ENCODE measurements at places on chromosomes 6 and 20.

GRCh38 chr6:43089874-43090558, 13.9 kb downstream of the PTK7 start:
- DNase-seq, result no peak

DNA sequence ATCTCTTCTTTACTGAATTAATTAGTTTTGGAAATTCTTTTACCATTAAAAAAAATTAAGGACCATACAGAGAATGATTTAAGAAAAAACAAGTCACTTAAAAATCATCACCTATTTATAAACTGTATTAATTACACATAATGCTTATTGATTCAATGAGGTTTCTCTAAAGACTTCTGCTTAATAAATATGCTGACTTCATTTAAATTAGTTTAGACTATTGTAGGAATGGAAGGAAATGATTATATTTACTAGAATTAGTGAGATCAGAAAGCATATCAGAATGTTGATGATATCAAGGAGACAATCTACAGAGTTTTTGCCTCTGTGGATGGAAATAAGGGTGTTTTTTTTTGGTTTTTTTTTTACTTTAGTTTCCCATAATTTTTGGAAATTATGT, 34.6 kb upstream of the SMIM28 start:
- no peak for DNase-seq

DNA sequence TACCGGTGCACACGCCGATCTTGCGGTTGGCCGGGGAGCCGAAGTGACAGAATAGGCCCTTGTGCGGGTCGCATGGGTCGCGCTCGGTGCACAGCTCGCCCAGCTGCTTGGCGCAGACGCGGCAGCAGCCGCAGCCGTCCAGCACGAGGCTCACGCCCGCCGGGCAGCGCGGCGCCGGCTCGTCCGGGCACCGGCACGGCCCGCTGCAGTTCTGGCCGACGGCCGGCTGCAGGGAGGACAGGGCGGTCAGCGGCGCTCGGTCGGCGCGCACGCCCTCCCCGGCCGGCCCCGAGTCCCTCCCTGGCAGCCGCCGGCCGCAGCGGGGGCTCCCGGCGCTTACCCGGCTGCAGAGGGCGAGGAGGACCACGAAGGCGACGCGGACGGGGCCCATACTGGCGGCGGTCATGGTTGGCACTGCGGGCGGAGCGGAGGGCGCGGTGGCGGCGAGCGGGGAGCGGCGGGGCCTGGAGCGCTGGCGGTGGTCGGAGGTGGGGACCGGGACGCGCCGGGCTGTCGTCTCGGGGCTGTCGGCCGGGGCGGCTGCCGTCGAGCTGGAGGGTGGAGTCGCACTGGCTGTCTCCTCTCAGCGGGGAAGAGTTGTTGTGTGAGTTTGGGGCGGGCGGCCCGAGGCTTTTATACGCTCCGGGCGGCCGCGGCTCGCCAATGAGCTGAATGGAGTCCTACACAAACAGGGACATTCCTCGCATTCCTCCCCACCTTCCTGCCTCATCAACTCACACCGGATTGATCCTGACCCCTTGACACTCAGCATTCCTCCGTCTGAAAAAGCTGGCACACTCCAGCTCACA, at the start of gene CCN2:
Gene CCN2 (minus strand): TSS at position 606 of the 809 bp plus-strand sequence. CDS start 200 bp downstream, at position 406.
- no peak for DNase-seq

DNA sequence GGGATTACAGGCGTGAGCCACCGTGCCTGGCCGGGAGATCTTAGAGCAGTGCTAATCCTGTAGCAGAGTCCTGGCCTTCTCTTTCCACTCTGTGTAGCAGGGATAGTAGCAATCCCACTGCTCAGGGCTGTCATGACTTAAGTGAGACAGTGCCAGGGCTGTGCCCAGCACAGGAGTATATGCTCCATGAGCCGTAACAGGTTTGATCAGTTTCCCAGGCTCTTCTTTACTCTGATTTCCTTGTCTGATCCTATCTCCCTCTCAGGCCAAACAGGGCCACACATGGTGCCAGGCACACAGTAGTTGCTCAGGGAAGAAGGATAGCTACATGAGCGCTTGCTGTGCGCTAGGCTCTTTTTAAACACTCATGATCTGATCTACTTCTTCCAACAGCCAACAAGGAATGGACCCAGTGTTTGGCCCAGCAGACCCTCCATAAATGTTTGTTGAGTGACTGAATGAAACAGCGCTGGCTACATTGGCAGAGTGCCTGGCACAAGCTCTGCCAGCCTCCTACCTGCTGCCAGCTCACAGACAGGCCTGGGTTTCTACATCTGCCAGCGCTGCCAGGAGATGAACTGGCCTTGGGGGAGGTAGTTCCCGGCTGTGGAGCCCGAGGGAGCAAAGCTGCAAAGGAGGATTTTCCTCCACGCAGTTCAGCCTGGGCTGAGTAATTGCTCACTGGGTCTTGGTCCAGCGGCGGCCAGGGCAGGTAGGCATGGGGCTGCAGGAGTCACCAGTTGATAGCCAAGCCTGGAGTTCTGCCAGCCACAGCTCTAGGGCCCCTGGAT, 36.9 kb downstream of the SNAI1 start:
- no peak for DNase-seq

DNA sequence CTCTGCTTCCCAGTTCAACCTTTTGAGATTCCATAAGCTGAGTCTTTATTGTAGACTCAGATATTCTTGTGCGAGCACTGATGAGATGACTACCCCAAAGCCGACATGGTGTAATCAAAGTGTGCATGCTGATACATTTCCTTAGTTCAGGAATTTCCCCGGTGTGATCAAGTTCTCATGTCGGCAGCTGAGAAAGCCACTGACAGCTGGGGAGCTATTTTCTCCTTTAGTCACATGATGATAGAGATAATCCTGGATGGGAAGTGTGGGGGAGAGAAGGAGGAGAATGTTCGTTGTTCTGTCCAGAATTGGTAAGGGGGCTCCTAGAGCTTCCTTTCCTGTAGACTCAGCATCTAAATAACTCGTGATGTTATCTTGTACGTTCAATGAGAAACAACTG, 7.7 kb upstream of the CAP2 start:
- DNase-seq, result no peak

DNA sequence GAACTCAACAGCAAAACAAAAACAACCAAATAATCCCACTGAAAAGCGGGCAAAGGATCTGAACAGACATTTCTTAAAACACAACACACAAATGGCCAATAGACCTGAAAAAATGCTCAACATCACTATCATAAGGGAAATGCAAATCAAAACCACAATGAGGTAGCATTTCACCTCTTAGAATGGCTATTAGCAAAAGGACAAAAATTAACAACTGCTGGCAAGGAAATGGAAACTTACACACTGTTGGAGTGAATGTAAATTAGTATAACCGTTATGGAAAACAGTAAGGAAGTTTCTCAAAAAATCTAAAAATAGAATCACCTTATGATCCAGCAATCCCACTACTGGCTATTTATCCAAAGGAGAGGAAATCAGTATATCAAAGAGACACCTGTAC, 20.9 kb downstream of the FAM8A1 start:
- no peak for DNase-seq

DNA sequence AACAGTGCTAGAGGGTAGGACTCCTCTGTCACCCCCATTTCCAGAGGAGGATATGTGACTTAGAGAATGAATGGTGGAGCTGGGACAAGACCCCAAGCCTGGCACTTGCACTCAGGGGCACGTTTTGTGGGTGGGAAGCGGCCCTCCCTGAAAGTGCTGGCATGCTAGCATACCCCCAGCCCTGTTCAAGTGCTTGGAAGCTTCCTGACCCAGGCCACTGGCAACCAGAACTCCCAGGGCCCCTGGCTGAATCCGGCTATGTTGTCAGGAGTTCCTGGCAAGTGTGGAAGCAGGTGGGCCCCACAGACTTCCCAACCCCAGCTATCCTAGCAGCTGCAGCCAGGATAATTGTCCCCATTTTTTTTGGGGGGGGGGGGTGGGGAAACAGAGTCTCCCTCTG, 35.6 kb upstream of the TGM2 start:
- no peak for DNase-seq

GRCh38 chr20:18395544-18395943, 71.3 kb downstream of the DZANK1 start:
- no peak for DNase-seq

- peak; percentile 39 for DNase-seq
Measured at GRCh38 chr20:20743511-20744169, 31.2 kb upstream of the RALGAPA2 start.

DNA sequence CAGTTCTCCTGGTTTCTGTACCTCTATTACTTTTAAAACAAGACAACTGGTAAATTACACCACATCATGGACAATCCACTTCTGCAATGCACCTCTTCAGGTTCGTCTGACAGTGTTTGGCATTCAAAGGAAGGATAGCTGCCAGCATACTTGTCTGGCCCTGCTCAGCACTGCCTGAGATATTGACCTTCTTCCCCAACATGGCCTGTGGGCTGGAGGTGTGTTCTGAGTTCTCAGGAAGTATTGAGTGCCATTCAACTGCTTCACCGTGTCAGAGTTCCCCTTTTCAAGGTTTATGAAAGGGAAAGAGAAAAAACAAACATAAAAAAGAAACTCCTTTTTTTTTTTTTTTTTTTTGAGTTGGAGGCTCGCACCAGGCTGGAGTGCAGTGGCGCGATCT, 267.9 kb upstream of the SASH1 start:
- no peak for DNase-seq

GRCh38 chr20:31664696-31665354, 27.1 kb downstream of the COX4I2 start:
- DNase-seq, result no peak

- no peak for DNase-seq
Measured at GRCh38 chr6:123810948-123811347, 7.3 kb downstream of the NKAIN2 start.

GRCh38 chr6:47587493-47587892, 109.9 kb downstream of the CD2AP start:
- no peak for DNase-seq

GRCh38 chr6:39296745-39297640, 17.2 kb downstream of the KCNK17 start:
- DNase-seq, result no peak

DNA sequence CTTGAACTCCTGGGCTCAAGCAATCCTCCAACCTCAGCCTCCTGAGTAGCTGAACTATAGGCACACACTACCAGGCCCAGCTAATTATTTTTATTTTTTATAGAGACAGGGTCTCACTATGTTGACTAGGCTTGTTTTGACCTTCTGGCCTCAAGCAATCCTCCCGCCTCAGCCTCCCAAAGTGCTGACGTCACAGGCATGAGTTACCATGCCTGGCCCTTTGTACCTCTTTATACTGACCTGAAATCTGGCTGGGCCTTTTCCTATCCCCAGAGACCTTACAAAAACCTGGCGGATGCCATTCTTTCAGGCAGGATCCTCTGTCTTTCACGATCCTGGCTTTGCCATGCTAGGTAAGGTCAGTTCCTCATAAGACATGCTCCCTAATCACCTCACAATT, 11.5 kb downstream of the WFDC3 start:
- DNase-seq, result no peak

- DNase-seq, result no peak
Measured at GRCh38 chr6:29137724-29138123, 29.9 kb downstream of the OR2J3 start.

Data from NCI-H1436 treated with DMSO at 0.1 percent for 48 hours (cell line).